NCI-H345 (cell line): ENCODE measurements at places on chromosomes 2 and 18.

DNA sequence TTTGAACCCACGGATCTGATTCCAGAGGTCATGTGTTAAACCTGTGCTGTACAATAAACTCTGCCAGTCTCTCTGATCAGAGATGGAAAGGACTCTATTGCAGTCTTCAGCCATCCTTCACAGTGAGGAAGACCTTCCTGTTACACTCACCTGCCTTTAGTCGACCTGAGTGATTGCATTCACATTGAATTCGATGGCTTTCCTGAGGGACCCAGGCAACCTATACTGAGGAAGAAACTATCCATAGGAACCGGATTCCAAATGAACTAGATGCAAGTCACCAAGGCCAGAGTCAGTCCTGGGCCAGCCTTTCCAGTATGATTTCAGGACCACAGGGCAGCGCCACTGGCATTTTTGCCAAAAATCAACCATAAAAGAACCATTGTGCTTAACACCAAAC, 56.8 kb downstream of the PKDCC start:
- DNase-seq, result no peak

GRCh38 chr18:48472610-48473009, 63.4 kb upstream of the ZBTB7C start:
- no peak for DNase-seq

DNA sequence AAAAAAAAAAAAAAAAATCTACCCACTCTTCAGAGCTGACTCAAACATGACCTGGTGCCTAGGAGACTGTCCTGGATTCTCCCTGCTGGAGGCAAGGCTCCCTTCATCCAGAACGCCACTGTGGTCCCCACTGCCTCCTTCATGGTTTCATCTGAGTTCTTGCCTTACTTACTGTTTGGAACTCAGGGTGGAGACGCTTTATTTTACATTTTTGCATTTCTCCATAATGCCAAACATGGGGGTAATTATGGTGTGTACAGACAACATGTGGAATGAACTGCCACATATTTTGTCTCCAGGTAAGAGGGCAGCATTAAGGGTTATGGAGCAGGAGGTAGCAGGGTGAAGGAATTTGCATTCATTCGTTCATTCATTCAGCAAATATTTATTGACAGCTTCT, 154.0 kb upstream of the MSH6 start:
- no peak for DNase-seq

GRCh38 chr2:73984922-73985307, 205 bp downstream of the TET3 start:
- peak; percentile 56 for DNase-seq

DNA sequence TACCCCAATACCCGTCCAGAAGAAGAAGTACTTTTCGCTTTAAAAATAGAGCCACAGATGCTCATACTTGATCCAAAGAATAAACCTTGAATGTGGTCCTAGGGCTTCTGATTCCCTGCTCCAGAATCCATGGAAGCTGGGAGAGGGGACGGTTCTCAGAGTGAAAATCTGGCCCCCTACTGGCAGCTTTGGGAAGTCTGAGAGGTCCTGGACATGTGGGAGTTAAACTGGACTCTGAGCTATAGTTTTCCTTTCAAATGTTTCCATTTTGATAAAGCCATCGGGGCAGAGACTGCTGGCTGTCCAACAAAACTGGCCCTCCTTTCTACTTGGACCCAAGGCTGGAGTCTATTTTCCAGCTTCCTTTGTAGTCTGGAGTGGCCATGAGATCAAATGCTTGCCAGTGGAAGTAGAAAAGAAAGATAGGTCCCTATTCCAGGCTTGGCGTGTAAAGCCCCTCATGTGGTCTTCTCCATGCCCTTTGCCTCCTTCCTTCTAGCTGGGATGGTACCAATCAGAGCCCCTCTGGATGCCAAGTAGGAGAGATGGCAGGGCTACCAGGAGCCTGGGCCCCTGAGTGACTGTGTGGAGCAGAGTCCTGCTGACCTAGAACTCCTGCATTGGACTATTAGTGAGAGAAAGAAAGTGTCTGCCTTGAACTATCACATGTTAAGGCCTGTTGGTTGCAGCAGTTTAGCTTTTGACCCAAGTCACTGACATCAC, 37.7 kb upstream of the TBC1D8 start:
- DNase-seq, result no peak

DNA sequence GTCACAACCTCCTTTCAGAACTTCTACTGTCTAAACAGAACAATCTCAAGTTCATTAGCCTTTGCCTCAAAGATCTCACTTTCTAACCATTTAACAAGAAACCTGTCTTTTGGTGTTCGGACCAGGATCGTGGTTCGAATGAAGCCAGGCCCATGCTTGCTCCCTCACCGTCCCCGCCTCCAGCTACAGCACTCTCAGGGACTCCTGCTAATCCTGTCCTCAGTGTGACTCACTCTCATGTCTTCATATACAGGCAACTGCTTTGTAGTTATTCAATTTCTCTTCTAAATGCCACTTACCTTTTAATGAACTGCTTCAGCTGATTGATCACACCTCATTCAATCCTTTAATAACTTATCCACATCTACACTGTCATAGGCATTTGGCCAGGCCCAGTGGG, 15.8 kb downstream of the SERTAD2 start:
- no peak for DNase-seq

DNA sequence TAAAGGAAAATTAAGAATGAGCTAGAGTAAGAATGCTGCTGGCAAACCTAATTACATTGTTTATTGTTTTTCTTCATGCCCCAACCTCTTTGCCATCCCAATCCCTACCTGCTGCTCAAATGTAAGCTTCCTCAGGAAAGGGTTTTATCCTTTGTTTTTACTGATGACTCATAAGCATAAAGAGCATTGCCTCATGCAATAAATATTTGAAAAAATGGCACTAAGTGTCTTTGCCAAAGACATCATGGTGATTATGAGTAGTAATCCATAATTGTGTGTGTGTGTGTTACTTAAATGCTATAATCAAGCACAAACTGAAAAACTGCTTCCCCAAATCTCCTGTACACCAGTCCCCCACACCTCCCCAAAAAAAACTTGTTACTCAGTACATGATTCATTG, 53.4 kb downstream of the DNER start:
- no peak for DNase-seq

DNA sequence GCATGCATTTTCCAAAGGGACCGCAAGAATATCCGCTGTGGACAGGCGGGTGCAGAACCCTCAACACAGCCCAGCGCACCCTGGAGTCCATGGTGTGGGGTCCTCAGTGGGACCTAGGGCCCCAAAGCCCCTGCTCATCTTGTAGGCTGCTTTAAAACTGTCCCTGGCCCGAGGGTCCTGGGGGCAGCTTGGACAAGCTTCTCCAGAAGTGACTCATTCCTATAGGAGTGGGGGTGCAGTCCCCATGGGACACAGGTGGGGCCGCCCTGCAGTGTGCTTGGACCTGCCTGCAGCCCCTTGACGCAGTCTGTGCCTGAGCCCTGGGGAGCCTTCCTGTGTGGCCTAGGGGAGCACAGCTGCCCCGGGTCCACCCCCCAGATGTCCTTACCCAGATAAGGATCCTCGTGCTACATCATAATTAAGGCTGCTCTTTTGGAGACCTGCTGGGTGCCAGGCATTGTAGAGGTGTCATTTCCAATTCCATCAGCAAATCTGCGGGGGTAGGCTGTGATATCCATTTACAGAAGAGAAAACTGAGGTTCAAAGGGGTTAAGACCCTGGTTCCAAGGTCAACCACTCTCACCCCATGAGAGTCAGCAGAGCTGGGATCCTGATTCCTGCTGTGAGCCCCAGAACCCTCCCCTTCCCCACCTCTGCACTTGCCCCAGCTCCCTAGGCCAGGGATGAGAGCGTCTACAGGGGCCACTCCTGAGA, 1.7 kb upstream of the HS6ST1 start:
- DNase-seq, result no peak

DNA sequence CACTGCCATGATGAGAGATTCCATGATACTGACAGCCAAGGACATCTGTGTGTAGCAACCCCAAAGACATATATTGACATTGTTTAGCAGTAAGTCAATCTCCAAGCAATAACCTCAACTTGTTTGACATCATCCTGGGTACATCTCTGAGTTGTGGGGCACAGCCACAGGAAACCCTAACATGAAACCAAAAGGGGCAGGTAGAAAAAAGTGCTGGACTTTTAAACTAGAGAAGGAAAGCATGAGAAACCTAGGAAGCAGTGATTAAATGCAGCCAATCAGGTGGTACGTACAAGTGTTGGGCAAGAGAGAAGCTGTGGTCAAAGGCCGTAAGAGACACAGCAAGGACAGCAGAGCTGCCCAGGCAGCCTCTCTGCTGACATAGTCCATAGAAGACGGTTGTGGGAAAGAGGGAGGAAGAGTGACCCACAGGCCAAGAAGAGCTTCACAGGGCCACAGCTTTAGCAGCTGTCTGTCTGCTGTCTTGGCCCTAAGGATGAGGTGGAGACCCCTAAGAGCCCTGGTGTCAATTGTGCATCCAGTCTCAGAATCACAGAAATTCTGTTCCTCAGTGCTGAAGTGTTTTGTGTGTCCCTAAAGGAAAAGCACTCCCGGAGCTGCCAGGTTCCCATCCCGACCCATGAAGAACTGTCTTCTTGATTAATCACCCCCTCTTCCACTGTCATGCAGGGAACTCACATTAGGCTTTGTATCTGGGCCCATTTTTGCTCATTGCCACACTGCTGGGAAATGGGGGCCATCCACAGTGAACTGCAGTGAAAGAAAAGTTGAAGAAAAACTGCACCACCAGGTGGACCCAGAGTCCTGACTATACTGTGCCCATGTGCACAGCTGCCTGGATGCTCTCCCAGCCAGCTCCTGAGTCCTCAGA, 25.4 kb upstream of the CHN1 start:
- peak; percentile 48 for DNase-seq

GRCh38 chr2:193517615-193518014, 1322.9 kb upstream of the TMEFF2 start:
- DNase-seq, result no peak

DNA sequence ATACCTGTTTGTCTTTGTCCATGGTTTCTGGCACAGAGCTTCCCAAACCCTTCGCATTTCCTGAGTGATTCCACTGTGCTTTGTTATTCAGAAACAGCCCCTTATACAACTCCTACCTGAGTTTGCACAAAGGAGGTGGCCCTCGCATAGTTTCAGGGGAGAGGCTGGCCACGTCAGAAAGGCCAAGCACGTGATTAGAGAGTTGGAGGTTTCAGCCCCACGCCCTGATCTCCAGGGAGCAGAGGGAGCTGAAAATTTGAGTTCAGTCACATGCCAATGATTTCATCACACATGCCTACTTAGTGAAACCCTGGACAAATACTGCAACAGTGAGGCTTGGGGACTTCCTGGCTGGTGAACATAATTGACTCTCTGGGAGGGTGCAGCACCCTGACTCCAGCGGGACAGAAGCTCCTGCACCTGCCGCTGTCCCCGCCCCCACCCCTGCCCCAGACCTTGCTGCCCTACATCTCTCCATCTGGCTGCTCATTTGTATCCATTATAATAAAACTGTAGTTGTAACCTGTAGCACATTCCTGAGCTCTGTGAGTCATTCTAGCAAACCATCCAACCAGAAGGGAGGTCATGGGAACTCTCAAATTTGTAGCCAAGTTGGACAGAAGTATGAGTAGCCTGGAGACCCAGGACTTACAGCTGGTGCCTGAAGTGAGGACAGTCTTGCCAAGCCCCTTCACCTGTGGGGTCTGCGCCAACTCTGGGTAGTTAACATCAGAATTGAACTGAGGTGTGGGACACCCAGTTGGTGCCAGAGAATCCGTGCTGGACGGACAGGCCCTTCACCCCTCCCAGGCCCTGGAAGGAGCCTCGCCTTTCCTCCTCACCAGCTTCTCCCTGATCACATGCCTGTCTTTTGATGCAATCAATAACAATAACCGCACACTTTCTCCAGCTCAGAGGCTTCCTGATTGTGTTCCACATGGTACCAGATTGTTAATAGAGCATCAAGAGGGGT, 224.3 kb downstream of the ANAPC1 start:
- DNase-seq, result no peak

DNA sequence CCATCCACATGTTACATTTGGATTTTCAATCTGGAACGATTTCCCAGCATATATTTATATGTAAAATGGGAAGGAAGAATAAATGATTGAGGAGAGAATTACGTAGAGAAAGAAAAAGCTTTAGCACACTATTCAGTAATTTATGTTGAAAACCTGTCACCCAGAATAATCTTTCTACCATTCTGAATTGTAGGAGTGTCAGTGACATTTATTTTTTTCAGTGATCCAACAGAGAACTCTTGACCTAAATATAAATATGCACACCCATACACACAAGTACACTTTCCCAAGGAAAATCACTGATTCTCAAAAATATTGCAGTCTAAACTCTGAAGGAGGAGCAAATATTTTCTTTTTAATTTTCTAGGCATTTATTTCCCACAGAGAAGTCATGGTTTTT, 140.2 kb upstream of the LRP1B start:
- DNase-seq, result no peak

DNA sequence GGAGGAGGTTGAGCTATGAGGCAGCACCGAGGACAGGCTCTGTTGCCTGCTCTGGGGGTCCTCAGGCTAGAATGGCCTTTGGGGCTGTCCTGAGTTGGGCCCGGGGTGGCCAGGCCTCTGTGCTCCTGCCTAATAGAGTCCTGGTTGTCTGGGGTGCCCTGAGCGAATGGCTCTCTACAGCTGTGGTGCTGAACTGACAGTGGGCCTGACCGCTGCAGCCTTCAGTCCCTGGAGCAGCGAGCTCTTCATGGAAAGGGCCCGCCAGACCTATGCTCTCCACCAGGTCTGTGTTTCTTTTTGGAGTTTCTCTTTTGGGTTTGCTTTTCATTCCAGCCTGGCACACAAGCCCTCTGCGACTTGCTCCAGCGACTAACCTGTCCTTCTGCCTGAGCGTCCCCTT, 679.0 kb upstream of the RAB6C start:
- DNase-seq, result no peak

GRCh38 chr2:178530625-178531142, 50.4 kb downstream of the PLEKHA3 start:
- DNase-seq, result no peak

DNA sequence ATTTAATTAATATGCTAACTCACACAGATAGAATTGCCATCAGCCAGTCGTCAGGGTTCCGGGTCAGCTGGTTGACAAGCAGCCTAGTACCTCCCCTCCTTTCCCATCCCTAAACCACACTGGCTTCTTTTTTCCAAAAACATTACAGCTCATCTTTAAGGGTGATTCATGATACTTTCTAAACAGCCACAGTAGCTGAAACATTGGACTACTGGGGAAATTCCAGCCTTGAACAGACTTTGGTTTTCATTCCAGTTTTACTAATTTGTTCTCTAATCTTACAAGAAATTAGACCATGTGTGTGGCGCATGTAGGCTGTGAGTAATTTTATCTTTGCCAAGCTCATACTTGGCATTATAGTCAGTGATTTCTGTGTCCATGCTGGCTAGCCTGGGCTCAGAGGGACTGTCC, 110.8 kb downstream of the FMNL2 start:
- no peak for DNase-seq

DNA sequence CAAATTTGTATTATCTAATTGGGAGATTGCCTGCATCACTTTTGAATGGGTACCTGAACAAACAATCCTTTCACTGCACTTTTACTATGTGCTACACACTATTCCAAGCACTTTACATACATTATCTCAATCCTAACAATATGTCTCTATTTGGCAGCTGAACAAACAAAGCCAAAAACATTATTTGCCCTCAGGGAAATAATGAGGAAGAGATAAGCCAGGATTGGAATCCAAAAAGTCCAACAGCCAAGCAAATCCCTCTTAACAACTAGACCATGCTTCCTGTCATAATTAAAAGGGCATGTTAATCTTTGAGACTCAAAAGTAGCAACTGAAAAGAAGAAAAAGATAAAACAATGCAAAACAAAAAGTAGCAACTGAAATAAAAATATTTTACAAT, 32.1 kb downstream of the RPRD1A start:
- peak; percentile 94 for DNase-seq

GRCh38 chr18:72867746-72868584, at the start of gene NETO1:
TSS of gene NETO1 (minus strand) at chr18:72867987. CDS start at chr18:72867291, 696 bp downstream.
- peak; percentile 39 for DNase-seq
